ENCODE measurements at places on chromosomes 7 and 10.

GRCh38 chr7:67413670-67414069, 417.0 kb downstream of the TYW1 start:
- DNase-seq, result peak; percentile 41

GRCh38 chr7:140156460-140157080, 20.2 kb downstream of the KDM7A start:
- no peak for DNase-seq

- DNase-seq, result peak; percentile 50
Measured at GRCh38 chr10:124719213-124719851, 24.8 kb downstream of the FAM53B start.

DNA sequence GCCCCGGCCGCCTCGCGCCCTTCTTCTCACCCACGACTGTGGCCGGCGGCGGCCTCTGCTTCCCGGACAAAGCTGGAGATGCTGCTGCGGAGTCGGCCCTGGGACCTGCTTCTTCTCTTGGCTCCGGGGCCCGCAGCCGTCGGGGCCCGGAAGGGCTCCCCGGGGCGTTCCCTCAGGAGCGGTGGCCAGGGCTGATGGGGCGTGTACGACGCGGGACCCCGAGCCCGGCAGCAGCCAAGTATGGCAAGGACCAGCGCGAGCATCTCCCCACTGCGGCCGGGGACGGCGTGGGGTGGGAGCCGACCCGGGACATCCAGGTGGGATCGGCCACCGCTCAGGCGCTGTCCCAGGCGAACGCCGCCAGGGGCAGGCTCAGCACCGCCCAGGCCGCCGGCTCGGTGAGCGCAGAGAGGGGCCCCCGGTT, 27.6 kb upstream of the BMS1 start:
- no peak for DNase-seq

GRCh38 chr7:111743244-111743847, 181.1 kb upstream of the IMMP2L start:
- no peak for DNase-seq

Measured in NCI-H69 (cell line).